ENCODE measurements at places on chromosomes 4 and X.

DNA sequence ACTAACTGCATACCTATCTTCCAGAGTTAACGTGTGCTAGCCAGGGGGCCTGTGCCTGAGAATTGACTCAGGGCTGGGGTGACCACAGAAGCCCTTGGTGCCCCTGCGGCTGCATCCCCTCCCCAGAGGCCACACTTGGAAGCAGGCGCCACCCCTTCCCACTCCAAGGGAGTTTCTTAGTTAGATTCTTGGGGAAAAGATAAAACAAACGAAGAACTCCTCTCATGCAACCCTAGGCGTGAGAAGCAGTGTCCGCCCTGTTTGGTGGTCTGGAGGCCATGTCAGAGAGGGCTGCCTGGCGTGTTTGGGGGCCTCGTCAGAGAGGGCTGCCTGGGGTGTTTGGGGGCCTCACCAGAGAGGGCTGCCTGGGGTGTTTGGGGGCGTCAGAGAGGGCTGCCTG lies 50.3 kb upstream of the HGFAC start:
- DNase-seq, result no peak

- no peak for DNase-seq
These were observed 152.8 kb downstream of the ENPP6 start for GRCh38 chr4:184064877-184065276.

DNA sequence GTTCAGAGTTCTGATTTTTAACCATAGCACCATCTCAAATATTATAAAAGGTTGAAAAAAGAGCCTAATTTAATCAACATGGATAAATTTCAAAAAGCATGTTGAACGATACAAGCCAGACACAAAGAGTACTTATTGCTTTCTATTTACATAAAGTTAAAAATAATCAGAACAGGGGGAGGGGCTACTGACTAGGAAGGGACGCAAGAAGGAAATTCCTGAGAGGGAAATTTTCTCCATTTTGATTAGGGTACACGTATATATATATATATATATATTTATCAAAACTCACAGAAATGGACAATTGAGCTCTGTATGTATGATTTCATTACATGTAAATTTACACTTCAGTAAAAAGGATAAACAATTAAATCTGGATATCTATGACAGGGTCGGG lies 482 bp upstream of the MBTPS2 start:
- DNase-seq, result no peak

- no peak for DNase-seq
These were observed 382.4 kb upstream of the GALNT7 start for GRCh38 chr4:172786039-172786792.

DNA sequence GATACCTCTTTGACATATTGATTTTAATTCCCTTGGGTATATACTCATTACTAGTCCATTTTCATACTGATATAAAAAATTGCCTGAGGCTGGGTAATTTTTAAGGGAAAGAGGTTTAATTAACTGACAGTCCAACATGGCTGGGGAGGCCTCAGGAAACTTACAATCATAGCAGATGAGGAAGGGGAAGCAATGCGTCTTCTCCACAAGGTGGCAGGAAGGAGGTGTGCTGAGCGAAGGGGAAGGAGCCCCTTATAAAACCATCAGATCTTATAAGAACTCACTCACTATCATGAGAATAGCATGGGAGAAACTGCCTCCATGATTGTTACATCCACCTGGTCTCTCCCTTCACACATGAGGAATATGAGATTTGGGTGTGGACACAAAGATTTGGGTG lies 42.4 kb downstream of the MSX1 start:
- DNase-seq, result no peak

DNA sequence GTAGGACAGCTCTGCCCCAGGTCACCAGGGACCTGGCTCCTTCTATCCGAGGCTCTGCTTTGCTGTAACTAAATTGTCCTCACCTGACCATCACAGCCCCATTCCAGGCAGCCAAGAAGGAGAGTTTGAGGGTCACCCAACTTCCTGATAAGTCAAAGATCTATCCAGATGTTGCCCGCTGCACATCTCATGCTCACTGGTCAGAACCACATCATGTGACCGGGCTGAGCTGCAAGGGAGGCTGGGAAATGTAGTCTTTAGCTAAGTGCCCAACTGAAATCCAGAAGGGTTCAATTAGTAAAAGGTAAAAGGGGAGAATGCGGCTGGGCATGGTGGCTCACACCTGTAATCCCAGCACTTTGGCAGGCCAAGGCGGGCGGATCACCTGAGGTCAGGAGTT lies 18.4 kb downstream of the HMX1 start:
- no peak for DNase-seq

- DNase-seq, result no peak
These were observed 14.4 kb downstream of the ADRA2C start for GRCh38 chr4:3780347-3781171.

DNA sequence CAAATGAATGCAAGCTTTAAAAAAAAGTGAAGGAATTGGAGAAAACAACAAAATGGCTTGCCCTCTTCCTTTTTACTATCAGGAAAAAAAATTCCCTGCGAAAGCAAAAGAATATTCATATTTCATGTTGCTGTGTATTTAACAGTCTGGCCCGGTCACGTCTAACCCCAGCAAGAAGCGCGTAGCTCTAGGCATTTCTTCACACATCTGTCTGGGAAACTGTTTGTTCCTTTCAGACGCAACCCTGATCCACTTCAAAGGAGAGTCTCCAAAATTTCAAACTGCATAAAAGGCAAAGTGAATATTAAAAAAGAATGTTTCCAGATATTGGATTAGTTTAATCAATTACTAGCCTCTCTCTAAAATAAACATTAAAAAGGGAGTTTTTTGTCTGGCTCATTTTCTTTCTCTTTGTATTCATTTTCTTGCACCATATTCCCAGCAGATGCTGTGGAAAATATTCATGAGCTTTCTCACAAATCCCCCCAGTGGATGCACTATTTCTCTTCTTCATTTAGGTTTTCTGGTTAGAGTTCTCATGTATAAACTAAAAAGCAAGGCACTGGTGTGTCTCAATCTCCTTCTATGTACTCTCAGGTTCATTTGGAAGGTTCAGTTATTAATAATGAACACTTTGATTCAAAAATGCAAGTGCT lies 145.3 kb downstream of the MID1 start:
- DNase-seq, result no peak

DNA sequence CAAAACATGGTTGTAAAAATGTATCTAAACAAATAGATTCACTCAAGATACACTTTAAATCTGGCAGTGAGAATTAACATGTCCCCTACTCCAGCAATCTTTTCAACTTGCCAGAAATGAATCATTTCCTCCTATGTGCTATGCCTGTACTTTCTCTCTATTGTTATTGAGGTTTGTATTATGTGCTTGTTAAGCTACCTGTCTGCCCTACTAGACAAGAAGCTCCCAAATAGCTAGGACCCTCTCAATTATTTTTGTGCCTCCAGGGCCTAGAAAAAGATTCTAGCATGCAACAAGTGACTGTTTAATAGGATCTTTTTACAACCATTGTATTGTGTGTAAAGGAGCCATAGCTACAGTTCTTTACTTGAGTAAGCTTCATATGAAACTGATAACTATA lies 3.5 kb upstream of the SAP30 start:
- no peak for DNase-seq

- DNase-seq, result no peak
These were observed 61.0 kb downstream of the MGST2 start for GRCh38 chr4:139726615-139727014.

DNA sequence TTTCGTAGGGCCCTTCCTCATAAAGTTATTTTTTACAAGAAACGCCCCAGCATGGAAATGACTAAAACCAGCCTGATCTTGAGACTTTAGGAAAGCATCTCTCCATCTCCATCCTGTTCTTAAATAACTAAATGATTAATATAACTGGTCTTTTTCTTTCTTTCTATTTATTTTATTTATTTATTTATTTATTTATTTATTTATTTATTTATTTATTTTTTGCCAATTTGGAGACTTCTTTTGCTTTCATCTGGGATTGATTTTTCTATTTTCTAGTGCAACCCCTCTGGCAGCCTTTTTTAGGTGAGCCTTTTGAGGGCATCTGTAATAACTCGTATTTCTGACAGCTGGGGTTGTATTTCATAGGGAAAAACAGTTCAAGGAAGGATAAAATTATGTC lies 1.2 kb upstream of the KLHL34 start:
- no peak for DNase-seq

DNA sequence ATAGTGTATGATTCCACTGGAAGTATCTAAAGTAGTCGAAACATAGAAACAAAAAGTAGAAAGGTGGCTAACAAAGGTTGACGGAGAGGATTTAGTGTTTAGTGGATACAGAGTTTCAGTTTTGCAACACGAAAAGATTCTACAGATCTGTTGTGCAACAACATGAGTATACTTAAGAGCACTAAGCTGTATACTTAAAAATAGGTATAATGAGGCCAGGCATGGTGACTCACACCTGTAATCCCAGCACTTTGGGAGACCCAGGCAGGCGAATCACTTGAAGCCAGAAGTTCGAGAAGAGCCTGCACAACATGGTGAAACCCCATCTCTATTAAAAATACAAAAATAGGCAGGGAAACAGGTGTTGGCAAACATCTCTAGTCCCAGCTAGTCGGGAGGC lies 7.9 kb upstream of the ATRX start:
- DNase-seq, result no peak

GRCh38 chrX:21457718-21458117 lies 83.5 kb downstream of the CNKSR2 start:
- no peak for DNase-seq

DNA sequence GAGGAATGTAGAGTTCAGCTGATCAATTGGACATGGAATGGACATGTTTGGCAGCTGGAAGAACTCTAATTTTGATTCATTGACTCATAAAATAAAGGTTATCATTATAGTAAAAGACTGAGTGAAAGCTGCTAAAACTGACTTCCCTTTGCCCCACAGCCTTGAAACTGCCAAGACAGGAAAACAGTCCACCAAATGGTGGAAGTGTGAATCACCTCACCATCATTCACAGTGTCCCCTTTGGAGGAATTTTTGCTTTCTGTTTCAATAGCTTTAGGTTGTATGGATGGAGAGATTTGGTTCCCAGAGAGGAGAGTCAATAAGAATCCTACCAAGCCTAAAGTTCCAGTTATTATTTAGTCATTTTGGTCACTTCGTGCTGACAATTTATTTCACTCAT lies 20.8 kb upstream of the FREM3 start:
- DNase-seq, result no peak

- DNase-seq, result no peak
These were observed 20.9 kb upstream of the S100G start for GRCh38 chrX:16628946-16629595.

GRCh38 chr4:122243785-122244184 lies 91.7 kb downstream of the BLTP1 start:
- no peak for DNase-seq

DNA sequence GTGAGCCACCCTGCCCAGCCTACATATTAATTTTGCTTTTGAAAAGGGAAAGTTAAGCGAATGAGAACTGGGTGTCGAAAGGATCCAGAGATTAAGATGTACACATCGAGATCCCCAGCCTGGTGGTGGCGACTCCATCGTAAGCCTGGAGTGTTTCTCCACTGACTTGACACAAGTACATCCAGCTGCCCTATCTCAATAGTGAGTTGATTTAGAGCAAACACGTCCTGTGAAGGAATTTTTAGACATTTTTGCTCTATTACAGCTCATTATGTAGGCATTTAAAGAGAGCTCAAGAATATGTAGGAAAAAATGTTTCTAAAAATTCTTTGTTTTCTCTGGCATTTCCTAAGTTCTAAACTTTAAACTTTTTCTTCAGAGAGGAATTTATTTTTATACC lies 11.7 kb upstream of the CLDN34 start:
- no peak for DNase-seq

GRCh38 chr4:173482330-173482931 lies 47.6 kb downstream of the HAND2 start:
- no peak for DNase-seq

GRCh38 chrX:137198040-137198439 lies 164.2 kb upstream of the GPR101 start:
- no peak for DNase-seq

GRCh38 chr4:104719539-104720230 lies 225.0 kb upstream of the CXXC4 start:
- no peak for DNase-seq

DNA sequence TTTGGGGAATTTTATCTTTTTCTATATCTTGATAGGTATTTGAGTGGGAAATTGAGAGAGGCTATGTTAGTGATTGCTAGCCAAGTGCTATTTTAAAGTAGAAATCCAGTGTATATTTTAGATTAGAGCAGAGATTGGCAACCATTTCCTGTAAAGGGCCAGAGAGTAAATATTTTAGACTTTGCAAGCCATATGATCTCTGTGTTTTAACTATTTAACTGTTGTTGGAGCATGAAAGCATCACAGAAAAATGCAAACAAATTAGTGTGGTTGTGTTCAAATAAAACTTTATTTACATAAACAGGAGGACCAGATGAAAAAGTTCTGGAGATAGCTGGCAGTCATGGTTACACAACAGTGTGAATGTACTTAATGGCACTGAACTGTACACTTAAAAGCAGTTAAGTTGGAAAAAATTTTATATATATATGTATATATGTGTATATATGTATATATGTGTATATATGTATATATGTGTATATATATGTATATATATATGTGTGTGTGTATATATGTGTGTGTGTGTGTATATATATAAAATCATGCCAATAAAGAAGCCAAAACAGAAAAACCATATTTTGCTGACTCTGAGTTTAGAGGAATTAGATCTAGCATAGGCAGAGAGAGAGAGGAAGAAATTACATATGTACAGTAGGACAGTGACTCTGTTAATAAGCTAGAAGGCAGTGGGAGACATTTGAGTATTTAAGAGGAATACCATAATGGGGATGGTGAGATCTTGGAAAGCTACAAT lies 83.4 kb downstream of the TMEM164 start:
- no peak for DNase-seq

- DNase-seq, result no peak
These were observed 5.8 kb downstream of the RPS6KA3 start for GRCh38 chrX:20260885-20261284.

GRCh38 chr4:41413670-41414411 lies 124.1 kb upstream of the LIMCH1 start:
- no peak for DNase-seq

DNA sequence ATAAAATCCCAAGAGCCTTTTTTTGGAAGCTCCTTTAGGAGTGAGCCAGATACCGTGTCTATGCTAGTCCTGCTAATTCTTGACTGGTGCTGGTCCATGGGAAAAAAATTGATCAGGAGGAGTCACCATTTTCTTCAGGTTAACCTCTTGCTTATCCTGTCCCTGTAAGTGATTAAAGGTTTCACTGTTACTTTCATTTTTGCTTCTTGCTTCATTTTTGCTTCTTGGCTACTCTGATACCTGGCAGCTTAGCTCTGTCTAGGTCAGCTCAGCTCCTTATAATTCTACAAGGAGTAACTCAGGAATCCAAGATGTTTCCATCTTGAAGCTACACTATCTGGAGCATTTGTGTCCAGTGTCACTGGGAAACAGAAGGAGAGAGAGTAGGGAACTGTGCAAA lies 45.7 kb downstream of the AFM start:
- no peak for DNase-seq

GRCh38 chrX:17829566-17829965 lies 31.5 kb downstream of the RAI2 start:
- DNase-seq, result no peak

- no peak for DNase-seq
These were observed 5.6 kb upstream of the HOPX start for GRCh38 chr4:56686537-56687231.

GRCh38 chr4:139665079-139665689 lies 435 bp upstream of the MGST2 start:
- DNase-seq, result no peak

All from CD8-positive, alpha-beta memory T cell (primary cell).